ENCODE measurements at places on chromosomes 13 and 19. TPM values are rescaled to one million over a fixed set of nuclear protein-coding genes. Genes with fewer than 3 reads are reported as not detected.

KIR3DL1 gene
- not detected for total RNA-seq

NALCN gene
- 0.12 TPM for total RNA-seq

IGFL2 gene
- total RNA-seq: not detected

- no peaks in the 10 kb centered on the region for H3K27me3 ChIP-seq
- peaks cover 20% of the 10 kb centered on the region for H3K36me3 ChIP-seq
- peak within 1 kb of the TSS; percentile 96 for H3K4me3 ChIP-seq
- H3K27ac ChIP-seq: peak within 1 kb of the TSS; percentile 99
- peaks cover 20% of the 10 kb centered on the region for H3K4me1 ChIP-seq
These were observed at the start of gene LPAR6 for GRCh38 chr13:48412881-48413351. Gene LPAR6, minus strand, starts transcription at chr13:48413113. Its CDS starts 690 bp downstream, at chr13:48412423.

- DNase-seq: no peak
- H3K27ac ChIP-seq: no peak overlapping the region
- no peak overlapping the region for H3K4me3 ChIP-seq
- H3K27me3 ChIP-seq: peaks cover 35% of the 10 kb centered on the region
- no peaks in the 10 kb centered on the region for H3K36me3 ChIP-seq
These were observed 1.3 kb downstream of the PROZ start for GRCh38 chr13:113159701-113160100.

FRY gene
- 14.3 TPM for total RNA-seq

- H3K36me3 ChIP-seq: peaks cover 13% of the 10 kb centered on the region
- H3K4me3 ChIP-seq: no peak overlapping the region
- no peak for DNase-seq
- H3K27ac ChIP-seq: no peak overlapping the region
- peaks cover 3% of the 10 kb centered on the region for H3K27me3 ChIP-seq
These were observed 11.5 kb downstream of the CEACAM19 start for GRCh38 chr19:44682807-44683206.

BCL3 gene
- 2.9 TPM for total RNA-seq

DNA sequence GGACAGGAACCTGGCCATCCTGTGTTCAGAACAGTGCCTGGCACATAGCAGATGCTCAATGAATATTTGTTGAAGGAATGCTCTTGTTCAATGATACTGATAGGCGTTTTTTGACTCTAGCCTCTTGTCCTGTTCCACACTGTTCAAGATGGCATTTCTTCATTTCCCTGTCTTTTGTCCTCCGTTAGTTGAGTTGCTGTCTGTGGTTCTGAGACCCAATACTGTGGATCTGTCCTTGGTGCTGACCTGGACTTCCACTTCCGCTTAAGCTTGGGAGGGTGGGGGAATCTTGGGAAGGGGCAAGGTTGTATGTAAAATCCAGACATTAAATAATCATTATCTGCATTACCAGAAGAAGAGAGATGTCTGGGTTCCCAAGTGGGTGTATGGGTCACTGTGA lies 8.3 kb upstream of the KCNN4 start:
- H3K36me3 ChIP-seq: no peaks in the 10 kb centered on the region
- H3K4me1 ChIP-seq: no peaks in the 10 kb centered on the region
- H3K27ac ChIP-seq: no peak overlapping the region
- H3K4me3 ChIP-seq: no peak overlapping the region
- no peak for DNase-seq

- H3K27ac ChIP-seq: no peak overlapping the region
- peaks cover 94% of the 10 kb centered on the region for H3K27me3 ChIP-seq
- H3K36me3 ChIP-seq: no peaks in the 10 kb centered on the region
- H3K4me3 ChIP-seq: no peak overlapping the region
- DNase-seq: no peak
These were observed 702 bp downstream of the PTH2 start for GRCh38 chr19:49422407-49423070.

LIPE gene
- 12.8 TPM for total RNA-seq

DNA sequence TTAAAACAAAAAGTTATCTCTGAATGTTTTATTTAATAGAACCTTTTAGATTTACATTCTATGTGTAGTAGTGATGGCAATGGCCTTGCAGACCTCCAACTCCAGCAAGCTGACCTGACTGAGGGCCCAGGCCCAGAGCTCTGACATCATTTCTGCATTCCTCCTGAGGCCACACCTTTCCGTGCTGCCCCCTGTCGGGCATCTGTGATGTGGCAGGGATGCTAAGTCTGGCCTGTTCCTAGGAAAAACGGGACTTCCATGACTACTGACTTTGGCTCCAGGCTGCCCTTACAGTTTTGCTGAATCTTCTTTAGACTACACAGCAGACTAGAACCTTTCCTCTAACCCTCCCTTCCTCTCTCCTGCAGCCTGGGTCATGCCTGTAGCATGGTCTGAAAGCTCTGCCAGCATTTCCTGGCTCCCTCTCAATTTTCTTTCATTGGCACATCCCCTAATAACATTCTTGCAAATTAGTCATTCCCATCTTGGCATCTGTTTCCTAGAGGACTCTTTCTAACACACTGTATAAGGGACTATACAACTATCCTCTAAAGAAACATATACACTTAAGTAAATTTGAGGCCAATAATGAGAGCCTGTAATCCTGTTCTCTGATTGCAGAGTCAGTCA lies 249.1 kb downstream of the GPC5 start:
- peak; percentile 10 for DNase-seq
- H3K4me3 ChIP-seq: no peak overlapping the region
- H3K27me3 ChIP-seq: no peaks in the 10 kb centered on the region
- peaks cover 4% of the 10 kb centered on the region for H3K4me1 ChIP-seq
- no peaks in the 10 kb centered on the region for H3K36me3 ChIP-seq
- H3K27ac ChIP-seq: no peak overlapping the region

ZFP28 gene
- total RNA-seq: 12.1 TPM

DNA sequence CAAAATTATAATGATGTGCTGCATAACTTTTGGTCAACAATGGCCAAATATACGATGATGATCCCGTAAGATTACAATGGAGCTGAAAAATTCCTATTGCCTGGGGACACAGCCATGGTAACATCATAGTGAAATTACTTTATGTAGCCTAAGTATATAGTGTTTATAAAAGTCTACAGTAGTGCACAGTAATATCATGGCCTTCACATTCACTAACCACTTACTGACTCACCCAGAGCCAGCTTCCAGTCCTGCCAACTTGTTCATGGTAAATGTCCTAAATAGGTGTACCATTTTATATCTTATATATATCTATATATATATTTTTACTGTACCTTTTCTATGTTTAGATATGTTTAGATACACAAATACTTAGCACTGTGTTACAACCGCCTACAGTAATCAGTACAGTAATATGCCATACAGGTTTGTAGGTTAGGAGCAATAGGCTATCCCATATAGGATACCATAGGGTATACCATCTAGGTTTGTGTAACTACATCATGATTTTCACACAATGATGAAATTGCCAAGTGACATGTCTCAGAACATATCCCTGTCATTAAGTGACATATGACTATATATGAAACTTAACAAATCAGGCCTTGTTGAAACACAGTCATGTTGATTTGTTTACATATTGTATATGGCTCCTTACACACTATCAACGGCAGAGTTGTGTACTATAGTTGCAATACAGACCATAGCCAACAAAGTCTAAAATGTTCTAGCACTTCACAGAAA lies 23.7 kb downstream of the DIS3 start:
- no peak overlapping the region for H3K27ac ChIP-seq
- no peaks in the 10 kb centered on the region for H3K4me1 ChIP-seq
- no peak for DNase-seq

GRCh38 chr13:42875475-42876269 lies 94.3 kb downstream of the FAM216B start:
- DNase-seq: no peak
- H3K27ac ChIP-seq: no peak overlapping the region
- peaks cover 1% of the 10 kb centered on the region for H3K36me3 ChIP-seq

- H3K4me1 ChIP-seq: peaks cover 3% of the 10 kb centered on the region
- no peak for DNase-seq
- no peak overlapping the region for H3K4me3 ChIP-seq
- no peak overlapping the region for H3K27ac ChIP-seq
- H3K36me3 ChIP-seq: no peaks in the 10 kb centered on the region
- peaks cover 12% of the 10 kb centered on the region for H3K27me3 ChIP-seq
These were observed 328.0 kb upstream of the ZNF507 start for GRCh38 chr19:32017176-32017953.

DNA sequence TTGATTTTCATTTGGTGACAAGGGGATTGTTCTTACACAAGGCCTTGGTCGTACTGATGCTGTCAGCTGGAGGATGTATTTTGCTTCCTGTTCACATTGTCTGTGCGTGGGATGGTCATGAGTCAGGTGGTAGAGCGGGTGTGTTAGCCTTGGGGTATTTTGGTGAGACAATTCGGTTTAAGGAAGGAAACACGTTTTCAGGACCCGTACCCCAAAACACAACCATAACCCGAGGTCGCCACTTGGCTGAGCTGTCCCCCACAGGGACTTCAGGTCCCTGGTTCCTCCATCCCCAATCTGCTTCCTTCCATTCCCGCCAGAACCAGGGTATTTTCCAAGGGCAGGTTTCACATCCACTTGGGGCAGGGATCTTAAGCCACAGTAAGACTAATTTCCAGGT lies 15.0 kb downstream of the MYO9B start:
- peaks cover 2% of the 10 kb centered on the region for H3K4me1 ChIP-seq
- no peaks in the 10 kb centered on the region for H3K27me3 ChIP-seq
- H3K27ac ChIP-seq: no peak overlapping the region
- no peak overlapping the region for H3K4me3 ChIP-seq
- peaks cover 9% of the 10 kb centered on the region for H3K36me3 ChIP-seq

DNA sequence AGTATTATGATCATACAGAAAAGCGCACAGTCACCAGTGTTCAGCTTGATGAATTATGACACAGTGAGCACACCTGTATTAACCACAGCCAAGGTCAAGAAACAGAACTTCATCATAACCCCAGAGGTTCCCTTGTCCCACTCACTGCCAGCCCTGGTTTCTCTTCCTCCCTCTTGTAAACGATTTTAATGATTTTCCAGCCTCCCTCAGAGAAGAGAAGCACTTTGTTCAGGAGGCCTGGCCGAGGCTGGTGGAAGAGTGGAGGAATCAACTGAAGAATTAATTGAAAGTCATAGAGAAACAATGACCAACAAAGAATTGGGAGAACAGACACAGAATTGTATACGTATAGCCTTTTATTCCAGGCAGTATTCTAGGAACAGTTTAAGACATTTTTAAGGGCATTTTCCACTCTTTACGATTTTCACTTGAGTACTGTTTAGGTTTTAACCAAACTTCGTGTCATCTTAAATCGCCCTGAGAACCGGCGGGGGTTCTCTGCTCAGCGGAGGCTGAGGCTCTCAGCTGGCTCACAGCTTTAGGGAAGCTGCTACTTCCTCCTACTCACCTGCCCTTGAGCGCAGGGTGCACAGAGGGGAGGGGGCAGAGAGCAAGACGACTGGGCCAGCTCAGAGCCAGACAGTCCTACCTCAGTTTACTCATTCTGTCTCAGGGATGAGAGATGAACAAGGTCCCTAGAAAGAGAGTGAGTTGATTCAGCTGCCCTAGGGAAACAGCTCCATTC lies 108.6 kb downstream of the AKAP11 start:
- DNase-seq: no peak
- no peaks in the 10 kb centered on the region for H3K36me3 ChIP-seq
- H3K4me1 ChIP-seq: no peaks in the 10 kb centered on the region
- no peaks in the 10 kb centered on the region for H3K27me3 ChIP-seq

NANOS3 gene
- total RNA-seq: 10.5 TPM

WBP4 gene
- 11.0 TPM for total RNA-seq

DNA sequence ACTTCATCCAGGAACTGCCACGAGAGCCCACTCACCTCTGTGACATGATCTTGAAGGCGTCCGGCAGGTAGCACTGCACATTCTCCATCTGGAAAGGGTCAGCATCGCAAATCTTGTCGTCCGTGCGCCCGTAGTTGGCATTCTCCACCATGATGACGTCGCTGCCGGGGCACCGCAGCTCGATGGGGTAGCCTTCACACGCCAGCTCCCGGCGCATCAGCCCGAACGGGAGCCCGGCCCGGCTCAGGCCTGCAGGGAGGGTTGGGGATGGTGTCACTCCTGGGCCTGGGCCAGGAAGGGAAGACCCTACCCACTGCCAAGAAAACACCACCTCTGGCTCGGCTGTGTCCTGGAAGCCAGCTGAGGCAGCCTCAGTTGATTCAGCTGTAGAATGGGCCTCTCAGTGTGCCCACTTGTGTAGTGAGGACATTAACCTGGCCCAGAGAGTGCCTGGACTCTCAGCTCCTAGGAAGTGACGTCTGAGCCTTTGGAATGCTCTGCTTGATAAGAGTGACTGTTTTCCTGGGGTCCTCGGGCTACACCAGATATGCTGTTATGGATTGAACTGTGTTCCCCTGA lies 28.4 kb downstream of the ADGRL1 start:
- peaks cover 11% of the 10 kb centered on the region for H3K36me3 ChIP-seq
- H3K27me3 ChIP-seq: no peaks in the 10 kb centered on the region
- H3K27ac ChIP-seq: no peak overlapping the region

DNA sequence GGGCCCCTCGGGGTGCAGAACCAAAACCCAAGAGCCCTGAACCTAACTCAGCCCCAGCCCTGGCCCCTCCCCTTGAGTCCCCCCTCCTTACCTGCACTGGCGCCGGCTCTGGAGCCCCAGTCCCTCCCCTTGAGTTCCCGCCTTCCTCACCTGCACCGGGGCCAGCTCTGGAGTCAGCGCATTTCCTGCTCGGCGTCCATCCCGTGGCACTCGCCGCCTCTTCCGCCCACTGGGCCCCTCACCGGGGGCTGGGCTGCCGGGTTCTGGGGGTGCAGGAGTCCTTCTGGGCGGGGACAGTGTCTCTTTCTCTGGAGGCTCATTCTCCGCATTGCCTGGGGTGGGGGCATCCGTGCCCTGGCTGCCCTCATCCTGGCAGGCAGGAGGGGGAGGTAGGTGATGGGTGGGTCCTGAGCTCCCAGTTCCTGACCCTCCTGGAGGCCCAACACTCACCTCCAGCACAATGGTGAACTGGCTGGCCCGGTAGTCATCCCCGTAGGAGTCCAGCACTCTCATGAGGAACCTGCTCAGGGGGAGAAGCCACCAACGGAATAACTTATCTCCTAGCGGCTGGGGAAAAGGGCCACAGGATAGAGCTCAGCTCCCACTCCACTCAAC lies 5.3 kb downstream of the NDUFA3 start:
- no peaks in the 10 kb centered on the region for H3K27me3 ChIP-seq
- H3K4me1 ChIP-seq: peaks cover 3% of the 10 kb centered on the region
- H3K4me3 ChIP-seq: no peak overlapping the region
- peaks cover 16% of the 10 kb centered on the region for H3K36me3 ChIP-seq

DNA sequence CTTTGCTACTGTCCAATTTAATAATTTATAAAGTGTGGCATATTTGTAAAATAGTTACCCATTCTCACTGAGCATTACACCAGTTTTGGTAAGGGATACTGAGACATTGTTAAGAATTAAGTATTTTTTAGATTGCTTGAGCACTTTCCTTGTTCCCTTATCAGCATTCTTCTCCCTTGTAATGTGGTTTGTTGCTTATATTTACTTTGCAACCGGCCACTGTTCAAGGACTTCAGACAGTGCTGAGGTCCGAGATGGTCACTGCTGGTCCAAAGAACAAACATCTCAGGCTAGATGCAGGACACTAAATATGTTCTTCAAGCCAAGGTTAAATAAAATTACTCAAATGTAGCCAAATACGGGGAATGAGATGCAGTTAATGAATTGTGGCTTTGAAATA lies 161.4 kb downstream of the TM9SF2 start:
- DNase-seq: no peak
- H3K4me1 ChIP-seq: peaks cover 29% of the 10 kb centered on the region
- no peaks in the 10 kb centered on the region for H3K36me3 ChIP-seq
- peaks cover 12% of the 10 kb centered on the region for H3K27me3 ChIP-seq

GRCh38 chr19:7562646-7563393 lies 27.3 kb downstream of the PNPLA6 start:
- H3K27ac ChIP-seq: no peak overlapping the region
- H3K4me1 ChIP-seq: no peaks in the 10 kb centered on the region
- H3K4me3 ChIP-seq: no peak overlapping the region
- DNase-seq: no peak
- H3K36me3 ChIP-seq: peaks cover 12% of the 10 kb centered on the region

SHD gene
- 0.82 TPM for total RNA-seq
